ENCODE measurements at places on chromosomes 11 and 22. TPM values are rescaled to one million over a fixed set of nuclear protein-coding genes. Genes with fewer than 3 reads are reported as not detected.

The MED19 gene
- total RNA-seq, result 13.6 TPM

The ADM2 gene
- total RNA-seq, result 3.7 TPM

The IFITM10 gene
- 3.6 TPM for total RNA-seq

The SLC37A2 gene
- total RNA-seq, result 0.58 TPM

The GRM5 gene
- total RNA-seq, result not detected

The CD3G gene
- 192 TPM for total RNA-seq

The MRGPRX1 gene
- not detected for total RNA-seq

The CD82 gene
- 37.0 TPM for total RNA-seq

The MOGAT2 gene
- not detected for total RNA-seq

All from naive thymus-derived CD4-positive, alpha-beta T cell (primary cell).